ENCODE measurements at places on chromosomes 12 and 14.

- peak; percentile 56 for DNase-seq
These were observed 1.3 kb downstream of the FBXO33 start for GRCh38 chr14:39430762-39431415.

DNA sequence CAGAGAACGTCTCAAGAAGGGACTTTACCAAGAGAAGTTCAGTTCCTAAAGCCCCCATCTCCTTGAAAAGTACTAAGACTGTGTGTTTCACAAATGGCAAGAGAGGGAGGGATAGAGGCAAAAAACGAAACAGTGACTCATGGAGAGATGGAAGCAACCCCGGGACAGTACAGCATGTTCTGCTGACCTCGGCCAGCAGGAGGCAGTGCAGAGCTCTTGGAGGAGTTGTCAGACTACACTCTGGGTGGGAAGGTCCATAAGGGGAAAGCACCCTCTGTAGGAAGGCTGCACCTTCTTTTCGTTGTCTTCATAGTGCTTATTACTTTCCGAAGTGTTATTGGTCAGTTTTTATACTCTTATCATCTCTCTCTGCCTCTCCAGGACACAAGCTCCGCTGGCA lies 525.2 kb upstream of the CCDC196 start:
- peak; percentile 90 for DNase-seq

GRCh38 chr14:22630486-22630885 lies 13.7 kb downstream of the OR6J1 start:
- no peak for DNase-seq

GRCh38 chr14:68468437-68469207 lies 324.2 kb downstream of the ZFP36L1 start:
- DNase-seq, result peak; percentile 74

GRCh38 chr12:49698619-49699545 lies 8.3 kb downstream of the FMNL3 start:
- peak; percentile 68 for DNase-seq

DNA sequence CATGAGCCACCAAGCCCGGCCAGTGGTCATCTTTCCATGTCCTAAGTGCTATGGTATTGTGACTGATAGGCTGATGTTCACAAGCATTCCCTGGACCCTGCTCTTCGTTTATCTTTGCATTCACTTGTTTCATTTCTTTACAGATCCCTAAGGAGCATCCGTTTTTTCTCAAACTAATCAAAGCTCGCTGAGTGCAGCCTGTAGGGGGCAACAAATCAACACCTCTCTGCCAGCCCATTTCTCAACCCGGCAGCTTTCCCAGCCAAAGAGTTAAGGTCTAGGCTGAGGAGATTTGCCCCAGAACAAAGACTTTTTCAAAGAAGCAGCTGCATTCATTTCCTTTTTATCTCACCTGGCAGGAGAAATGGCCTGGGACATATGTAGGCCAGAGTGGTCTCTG lies 12.1 kb downstream of the SIRT4 start:
- DNase-seq, result no peak

- DNase-seq, result no peak
These were observed 319.4 kb downstream of the CACNA1C start for GRCh38 chr12:2372178-2372577.

- DNase-seq, result no peak
These were observed 41.4 kb downstream of the PLEKHD1 start for GRCh38 chr14:69525896-69526295.

- DNase-seq, result no peak
These were observed 21.0 kb upstream of the COL2A1 start for GRCh38 chr12:48025281-48025680.

DNA sequence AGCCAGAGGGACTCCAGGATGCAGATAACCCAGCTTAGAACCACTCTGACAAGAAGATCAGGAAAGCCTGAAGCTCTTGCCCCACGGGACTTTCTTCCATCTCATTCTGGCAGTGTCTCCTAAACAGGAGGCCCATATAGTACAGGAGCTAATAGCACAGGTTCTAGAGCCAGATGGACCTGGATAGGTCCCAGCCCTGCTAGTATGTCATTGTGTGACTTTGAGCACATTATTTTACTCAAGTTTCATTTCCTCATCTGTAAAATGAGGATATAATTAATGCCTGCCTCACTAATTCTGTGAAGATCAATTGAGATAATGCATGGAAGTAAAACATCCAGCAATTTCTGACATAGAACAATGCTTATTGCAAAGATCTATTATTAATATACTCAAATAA lies 66.5 kb upstream of the GZMB start:
- DNase-seq, result no peak

DNA sequence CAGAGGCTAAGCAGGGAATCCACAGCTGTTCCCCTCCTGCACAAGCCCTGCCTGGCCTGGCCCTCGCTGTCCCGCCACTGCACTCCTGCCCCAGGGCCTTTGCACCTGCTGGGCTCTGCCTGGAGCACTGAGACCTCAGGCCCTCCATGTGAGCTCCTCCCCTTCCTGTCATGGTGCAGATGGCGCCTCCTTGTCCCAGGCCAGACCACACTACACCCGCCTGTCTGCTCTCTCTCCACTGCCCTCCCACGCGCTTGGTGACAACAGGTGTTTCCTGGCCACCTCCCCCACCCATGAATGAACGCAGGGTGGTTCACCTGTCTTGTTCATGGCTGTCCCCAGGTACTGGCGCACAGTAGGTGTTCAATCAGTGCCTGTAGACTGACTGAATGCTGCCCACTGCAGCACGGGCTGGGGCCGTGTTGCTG lies 82.9 kb downstream of the NCOR2 start:
- no peak for DNase-seq

DNA sequence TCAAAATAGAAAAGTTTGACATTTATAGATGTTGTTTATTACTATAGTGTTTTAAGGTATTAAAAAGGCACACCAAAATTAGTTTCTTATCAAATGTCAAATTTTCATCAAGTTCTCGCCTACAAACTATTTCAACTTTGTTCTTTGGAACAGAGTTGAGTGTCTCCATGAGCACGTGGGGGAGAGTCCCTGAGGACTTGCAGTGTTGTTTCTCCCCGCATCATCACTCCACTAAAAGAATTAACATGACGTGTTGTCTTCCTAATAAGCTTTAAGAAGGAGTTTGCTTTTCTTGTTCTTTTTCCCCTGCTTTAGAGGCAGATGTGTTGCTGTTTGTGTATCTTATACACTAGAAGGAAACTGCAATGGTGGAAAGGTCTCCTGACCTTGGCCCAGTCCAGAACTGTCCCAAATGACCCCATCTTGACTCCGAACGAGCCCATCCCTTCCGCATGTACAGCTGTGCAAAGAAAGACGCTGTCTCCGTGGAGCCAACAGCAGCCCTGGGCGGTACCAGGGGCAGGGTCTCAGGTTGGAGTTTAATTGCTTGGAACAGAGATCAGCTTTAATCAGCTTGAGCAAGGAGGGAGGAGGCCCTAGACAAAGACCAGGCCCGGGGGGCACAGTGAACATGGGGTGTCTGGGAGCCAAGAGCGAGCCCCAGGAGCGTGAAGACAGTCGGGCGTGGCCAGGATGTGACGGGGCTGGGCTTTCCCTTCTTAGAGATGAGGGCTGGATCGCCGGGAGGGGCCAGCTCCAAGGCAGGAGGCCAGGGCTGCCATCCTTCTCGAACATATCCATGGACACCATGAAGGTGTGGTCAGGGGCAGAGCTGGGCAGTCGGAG lies 215.4 kb upstream of the RTL1 start:
- DNase-seq, result peak; percentile 0

GRCh38 chr14:105979446-105979845 lies 453.1 kb downstream of the TMEM121 start:
- DNase-seq, result no peak

DNA sequence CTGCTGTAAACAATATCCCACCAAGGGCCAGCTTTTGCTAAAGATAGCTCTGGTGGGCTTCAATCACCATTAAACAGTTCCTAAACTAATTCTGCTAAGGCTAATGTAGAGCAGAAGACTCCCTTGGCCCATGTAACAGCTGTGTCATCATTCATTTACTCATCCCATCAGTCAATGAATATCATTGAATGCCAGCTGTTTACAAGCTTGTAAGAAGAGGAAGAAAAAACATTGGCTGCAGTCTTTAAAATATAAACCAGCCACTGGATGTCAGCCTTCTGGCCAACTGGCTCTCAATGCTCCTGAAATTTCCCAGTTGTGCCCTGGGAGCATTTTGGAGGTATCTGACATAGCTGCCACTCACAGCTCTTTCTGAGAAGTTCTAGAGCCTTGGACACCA lies 18.0 kb upstream of the MAP3K9 start:
- no peak for DNase-seq

DNA sequence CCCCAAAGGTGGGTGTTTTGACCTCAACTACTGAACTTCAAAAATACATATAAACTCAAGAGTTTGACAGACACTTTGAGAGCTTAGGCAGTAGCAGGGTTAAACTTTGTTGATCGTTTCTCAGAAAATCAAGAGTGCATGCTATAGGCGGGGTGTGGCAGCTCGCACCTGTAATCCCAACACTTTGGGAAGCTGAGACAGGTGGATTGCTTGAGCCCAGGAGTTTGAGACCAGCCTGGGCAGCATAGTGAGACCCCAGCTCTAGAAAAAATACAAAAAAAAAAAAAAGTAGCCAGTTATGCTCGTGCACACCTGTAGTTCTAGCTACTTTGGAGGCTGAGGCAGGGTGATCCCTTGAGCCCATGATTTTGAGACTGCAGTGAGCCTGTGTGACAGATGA lies 12.3 kb downstream of the NANOG start:
- DNase-seq, result no peak

DNA sequence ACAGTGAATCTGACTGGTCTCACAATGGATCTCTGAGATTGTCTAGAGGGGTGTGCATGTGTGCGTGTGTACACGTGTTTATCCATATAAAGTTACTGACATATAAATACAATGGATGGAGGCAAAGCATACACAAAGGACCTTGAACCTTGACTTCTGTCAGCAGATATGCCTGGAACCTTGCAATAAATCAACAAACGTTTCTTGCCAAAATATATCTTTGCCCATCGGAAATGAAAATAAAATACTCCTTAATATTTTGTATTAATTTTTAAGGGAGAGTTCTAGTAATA lies 52.1 kb upstream of the KCNJ8 start:
- DNase-seq, result no peak

DNA sequence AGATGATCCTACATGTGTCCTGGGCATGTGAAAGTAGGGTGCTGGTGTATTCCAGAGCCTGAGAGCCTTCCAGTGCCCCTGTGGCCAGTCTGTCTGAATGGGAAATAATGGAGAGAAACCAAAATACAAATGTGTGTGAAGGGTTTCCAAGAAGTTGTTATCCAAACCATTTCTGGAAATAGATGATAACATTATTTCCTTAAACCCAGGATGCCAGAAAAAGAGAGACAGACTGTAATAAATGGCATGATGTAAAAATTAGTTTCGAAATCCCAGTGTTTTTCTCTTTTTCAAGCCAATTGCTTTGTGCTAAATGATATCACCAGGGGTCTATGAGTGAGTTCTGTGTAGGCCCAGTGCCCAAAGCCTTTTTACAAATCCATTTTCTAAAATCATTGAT lies 175.3 kb downstream of the PHLDA1 start:
- no peak for DNase-seq

- no peak for DNase-seq
These were observed at the start of gene HOXC6 for GRCh38 chr12:54028314-54029201. TSS of gene HOXC6 (plus strand) at chr12:54028440. CDS start at chr12:54028522, 82 bp downstream.

DNA sequence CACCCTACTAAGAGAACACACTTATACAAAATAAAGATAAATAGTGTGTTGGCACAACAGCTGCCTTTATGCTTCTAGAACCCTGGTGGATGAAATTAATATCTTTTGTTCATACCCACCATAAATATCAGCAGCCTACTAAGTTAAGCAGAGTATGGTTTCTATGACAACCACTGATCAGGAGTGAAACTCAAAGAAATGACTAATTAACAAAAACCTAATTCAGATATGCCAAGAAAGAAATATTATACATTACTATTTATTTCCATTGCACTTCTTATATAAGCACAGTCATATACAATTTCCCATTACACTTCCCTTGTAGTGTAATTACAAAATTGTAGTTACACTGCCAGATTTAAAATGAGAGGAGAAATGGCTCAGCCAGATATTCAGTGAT lies 164.1 kb upstream of the CDKN3 start:
- no peak for DNase-seq

DNA sequence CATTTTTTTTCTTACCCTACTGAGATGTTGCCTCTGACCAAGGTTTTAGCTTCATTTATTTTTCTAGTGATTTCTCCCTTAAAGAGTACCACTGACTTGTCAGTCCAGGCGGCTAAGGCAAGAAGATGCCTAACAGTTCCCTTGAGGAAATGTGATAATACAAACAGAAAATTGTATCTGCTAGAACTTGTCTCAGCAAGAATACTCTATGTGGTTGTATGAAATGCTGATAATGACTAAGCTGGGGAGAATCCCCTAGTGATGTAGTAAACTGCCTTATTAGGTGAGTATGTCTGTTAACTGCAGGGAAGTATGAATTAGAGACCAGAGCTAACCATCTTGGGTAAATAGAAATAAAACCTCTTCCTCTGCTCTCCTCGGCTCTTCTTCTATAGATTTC lies 6.7 kb downstream of the C12orf54 start:
- DNase-seq, result no peak

GRCh38 chr12:124075841-124076240 lies 102.8 kb downstream of the ZNF664 start:
- DNase-seq, result no peak

GRCh38 chr14:94458558-94459205 lies 6.1 kb upstream of the SERPINA11 start:
- DNase-seq, result no peak

DNA sequence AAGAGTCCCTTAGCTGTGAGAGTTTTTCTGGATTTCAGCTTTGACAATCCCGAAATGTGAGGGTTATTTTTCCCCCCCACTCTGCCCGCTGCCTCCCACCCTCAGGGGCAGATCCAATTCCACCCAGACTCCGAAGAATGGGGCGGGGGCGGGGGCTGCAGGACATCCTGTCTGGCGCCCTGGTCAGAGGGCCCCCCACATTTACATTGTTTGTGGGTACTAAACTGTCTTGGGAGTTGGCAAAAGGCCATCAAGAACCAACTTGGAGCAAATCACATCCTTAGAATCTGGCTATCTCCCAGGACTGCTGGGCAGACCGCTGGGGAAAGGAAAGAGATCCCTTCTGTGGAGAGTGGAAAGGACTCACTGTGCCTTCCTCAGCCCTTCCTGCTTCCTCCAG lies 2.4 kb downstream of the EMP1 start:
- no peak for DNase-seq

GRCh38 chr14:89466944-89467343 lies 49.9 kb upstream of the FOXN3 start:
- no peak for DNase-seq

GRCh38 chr12:79407671-79408622 lies 282.8 kb downstream of the PAWR start:
- peak; percentile 30 for DNase-seq

- DNase-seq, result no peak
These were observed 53.8 kb downstream of the GALNT9 start for GRCh38 chr12:132275631-132276030.

GRCh38 chr12:3010214-3010930 lies 51.2 kb downstream of the TEAD4 start:
- no peak for DNase-seq

DNA sequence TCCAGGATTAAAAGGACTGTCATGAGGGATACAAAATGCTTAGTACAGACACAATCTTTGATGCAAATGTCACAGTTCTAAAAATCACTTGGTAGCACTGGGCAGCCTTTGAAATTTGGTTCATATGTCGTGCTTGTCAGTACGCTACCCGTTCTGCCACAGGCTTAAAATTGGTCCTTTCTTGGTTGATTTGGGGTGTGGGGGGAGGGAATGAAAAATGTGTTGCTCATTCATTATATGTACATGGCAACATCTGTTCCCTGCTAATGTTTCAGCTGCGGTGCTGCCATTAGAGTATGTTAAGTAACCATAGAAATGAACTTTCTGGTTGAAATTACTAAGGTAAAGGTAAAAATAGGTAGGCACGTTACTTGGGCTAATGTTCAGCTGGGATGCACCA lies 155.4 kb upstream of the ARHGAP5 start:
- no peak for DNase-seq

GRCh38 chr12:69106482-69107118 lies 132.8 kb upstream of the CPSF6 start:
- DNase-seq, result no peak
